H1 (cell line): ENCODE measurements at places on chromosomes 7 and 10. TPM values are rescaled to one million over a fixed set of nuclear protein-coding genes. Genes with fewer than 3 reads are reported as not detected.

- no peak for DNase-seq
Measured at GRCh38 chr10:133481657-133482056, 27.9 kb downstream of the SCART1 start.

DNA sequence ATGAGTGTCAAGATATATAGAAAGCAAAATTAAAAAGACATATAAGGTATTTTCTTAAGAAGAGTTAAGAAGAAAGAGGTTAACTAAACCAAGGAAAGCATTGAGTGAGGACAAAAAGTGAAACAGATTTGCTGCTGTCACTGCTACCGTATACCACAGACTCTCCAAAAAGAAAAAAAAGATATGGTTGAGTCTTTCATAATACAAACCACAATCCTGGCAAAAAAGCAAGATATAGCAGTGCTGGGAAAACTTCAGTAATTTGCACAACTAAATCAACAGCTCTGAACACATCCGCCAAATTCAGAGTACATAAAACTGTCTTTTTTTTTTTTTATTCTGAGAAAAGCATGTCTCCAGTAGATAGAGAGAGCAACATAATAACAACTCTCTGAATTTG, 114.7 kb downstream of the ETV1 start:
- no peak for DNase-seq

- no peak for DNase-seq
Measured at GRCh38 chr7:33792547-33793105, 112.7 kb upstream of the BMPER start.

- no peak for DNase-seq
Measured at GRCh38 chr10:46091080-46091827, 45.2 kb upstream of the MSMB start.

DNA sequence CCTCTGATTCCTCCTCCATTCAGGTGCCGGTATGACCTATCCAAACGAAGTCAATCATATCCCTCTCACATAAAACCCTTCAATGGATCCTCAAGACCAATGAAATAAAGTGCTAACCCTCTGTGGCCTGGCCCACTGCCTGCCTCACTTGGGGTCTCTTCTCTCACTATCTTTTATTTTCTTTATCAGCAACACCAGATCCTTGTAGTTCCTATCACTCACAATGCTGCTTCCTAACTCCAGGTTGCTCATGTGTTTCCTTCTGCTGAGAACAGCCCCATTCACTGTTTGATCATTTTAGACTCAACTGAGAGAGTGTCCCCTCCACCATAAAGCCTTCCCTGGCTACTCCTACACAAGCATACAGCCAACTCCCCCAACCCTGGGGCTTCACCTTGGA, 180.6 kb downstream of the DOCK4 start:
- no peak for DNase-seq

- DNase-seq = no peak
Measured at GRCh38 chr7:14432924-14433323, 443.5 kb upstream of the ETV1 start.

DNA sequence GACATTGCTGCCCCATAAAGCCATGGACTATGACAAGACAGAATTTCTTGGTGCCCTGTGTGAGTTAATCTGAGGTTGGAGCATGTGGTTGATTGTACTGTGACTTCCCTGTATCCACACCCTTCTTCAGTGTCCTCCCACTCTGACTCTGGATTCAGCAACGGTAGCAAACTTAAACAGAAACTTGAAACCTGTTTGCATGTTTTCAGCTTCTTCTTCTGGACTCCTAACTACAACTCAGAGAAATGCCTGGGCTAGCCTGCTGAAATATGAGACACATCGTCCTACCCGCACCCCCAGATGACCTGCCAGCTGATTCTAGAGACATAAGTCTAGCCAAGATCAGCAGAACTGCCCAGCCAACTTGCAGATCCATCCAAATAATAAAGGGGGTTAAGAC, 78.4 kb downstream of the IPMK start:
- DNase-seq = no peak

- no peak for DNase-seq
Measured at GRCh38 chr10:115975506-115975905, 297.5 kb downstream of the GFRA1 start.

DNA sequence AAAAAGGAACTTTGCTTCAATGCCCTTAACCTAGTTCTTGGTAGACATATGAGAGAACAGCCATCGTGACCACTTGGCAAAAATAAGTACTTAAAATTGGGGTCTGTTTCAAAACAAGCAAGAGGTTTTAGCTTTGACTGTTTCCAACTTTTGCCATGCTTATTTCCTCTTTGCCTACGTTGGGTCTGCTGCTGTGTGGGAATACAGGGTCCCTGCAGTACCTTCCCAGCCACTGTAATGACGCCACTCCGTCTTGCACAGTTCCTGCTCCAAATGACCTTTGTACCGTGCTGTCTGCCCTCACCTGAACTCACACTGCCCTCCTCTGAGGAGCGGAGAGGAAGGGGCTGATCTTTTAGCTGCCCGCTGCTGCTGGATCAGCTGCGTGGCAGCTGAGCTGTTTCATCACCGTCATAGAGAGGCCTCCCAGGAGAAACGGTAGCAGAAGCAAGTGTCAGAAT, 133.1 kb downstream of the MAPK8 start:
- no peak for DNase-seq

GRCh38 chr7:90229682-90230081, 15.3 kb upstream of the CFAP69 start:
- DNase-seq = no peak

DNA sequence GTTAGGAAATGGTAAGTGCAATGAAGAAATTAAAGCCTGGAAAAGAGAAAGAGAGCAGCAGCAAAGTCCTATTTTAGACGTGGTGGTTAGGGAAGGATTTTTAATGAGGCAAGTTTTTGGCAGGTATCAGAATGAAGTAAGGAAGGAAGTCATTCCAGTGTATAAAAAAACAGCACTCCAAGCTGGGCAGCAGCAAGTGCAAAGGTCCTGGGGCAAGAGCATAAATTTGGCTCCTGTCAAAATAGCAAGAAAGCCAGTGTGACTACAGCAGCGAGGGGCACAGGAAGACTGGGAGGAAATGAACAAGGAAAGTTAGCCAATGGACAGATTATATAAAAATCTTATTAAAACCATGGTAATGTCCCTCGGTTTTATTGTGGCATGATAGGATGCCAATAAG, 90.2 kb downstream of the PPP1R3A start:
- no peak for DNase-seq

GRCh38 chr7:36748017-36748487, 23.8 kb upstream of the AOAH start:
- no peak for DNase-seq

- no peak for DNase-seq
Measured at GRCh38 chr7:129851809-129852208, 101.0 kb downstream of the UBE2H start.

DNA sequence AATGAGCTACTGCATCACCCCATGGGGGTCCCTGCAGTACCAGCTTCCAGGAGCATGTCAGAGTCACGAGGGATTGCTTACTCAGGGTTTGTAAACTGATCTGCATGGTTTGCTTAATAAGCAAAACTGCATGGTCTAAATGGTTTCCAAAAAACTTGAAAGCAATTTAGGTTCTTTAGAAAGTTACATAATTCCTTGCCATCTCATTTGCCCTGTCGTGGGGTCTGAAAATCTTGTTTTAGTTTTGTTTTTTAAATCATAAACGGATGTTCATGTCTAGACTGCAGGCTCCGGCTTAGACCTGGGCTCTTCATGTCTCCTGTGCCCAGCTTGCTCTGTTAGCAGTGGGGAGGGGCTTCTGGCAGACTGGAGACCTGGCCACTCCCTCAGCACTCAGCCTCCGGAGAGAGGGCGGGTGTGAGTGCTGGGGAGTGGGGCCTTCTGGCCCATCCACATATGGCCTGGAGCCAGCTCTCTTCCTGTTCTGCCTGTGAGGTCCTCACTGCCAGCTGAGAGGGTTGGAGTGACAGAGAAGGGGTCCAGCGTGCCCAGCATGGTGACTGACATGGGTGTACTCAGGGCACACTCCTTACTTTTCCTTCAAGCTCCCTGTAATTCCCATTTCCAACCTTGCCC, 17.5 kb downstream of the PRF1 start:
- DNase-seq = peak; percentile 31

GRCh38 chr7:1979591-1980560, 252.9 kb downstream of the MAD1L1 start:
- no peak for DNase-seq

DNA sequence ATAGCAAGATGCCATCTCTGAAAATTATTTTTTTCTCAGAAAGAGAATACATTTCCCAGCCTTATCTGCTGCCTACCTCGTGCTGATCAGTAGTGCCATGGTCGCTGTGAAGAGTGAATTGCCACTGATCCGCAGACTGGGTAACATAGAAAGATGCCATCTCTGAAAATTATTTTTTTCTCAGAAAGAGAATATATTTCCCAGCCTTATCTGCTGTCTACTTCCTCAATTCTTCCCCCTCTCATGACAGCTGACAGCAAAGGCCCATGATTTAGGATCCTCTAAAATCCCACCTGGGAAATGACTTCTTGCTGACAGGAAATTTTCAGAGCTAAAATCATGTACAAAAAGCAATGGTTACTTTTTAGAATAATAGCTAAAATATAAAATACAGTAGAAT, 92.5 kb upstream of the AHR start:
- no peak for DNase-seq

DNA sequence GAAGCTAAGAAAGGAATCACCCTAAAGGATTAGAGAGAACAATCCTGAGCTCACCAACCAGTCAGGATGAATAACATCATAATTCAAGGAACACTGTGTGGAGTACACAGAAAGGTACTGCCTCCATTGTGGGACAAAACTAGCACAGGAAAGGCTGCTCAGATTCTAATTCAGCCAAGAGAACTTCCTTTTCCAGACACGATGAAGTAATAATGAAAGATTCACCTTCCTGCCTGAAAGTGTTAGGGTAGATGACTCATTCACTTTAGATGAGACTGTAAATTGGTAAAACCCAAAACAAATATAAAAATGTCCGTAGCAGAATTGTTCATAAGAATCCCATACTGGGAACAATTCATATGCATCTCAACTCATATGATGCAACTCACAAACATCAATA, 167.2 kb downstream of the CDC14C start:
- DNase-seq = no peak

DNA sequence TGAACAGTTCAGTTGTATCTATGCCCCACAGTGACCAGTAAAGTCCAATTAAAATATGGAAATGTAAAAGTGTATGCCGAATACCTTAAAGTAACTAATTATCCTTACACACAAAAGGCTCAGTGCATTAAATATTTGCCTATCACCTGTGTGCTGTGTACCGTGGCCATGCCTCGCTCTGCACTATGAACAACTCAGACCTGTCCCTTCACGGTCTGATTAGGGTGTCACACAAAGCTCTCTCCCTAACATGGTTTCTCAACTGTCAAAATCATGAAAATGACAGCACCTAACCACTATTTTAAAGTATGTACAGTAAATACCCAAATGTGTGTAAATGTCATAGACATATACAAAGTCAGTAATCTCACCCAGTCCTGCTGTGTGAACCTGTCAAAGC, 43.1 kb downstream of the STK17A start:
- DNase-seq = no peak

GRCh38 chr7:142862351-142862750, 7.5 kb downstream of the EPHB6 start:
- peak; percentile 42 for DNase-seq

The SDHAF3 gene
- 31.3 and 38.0 TPM in 2 replicates for total RNA-seq

The TLX1 gene
- not detected in 2 replicates for total RNA-seq

The PNLIPRP3 gene
- not detected in 2 replicates for total RNA-seq

The UNCX gene
- not detected in 2 replicates for total RNA-seq

The SEMA3A gene
- 42.3 and 45.9 TPM in 2 replicates for total RNA-seq

The COA1 gene
- 136 and 143 TPM in 2 replicates for total RNA-seq

The ADCY1 gene
- total RNA-seq = 25.9 and 26.9 TPM in 2 replicates

The NME8 gene
- total RNA-seq = 0.22 and 0.57 TPM in 2 replicates

The ITIH5 gene
- 7.6 and 9.8 TPM in 2 replicates for total RNA-seq

The SMO gene
- total RNA-seq = 61.2 and 64.5 TPM in 2 replicates

The AGAP9 gene
- total RNA-seq = 7.2 and 7.7 TPM in 2 replicates

The OSBPL3 gene
- 9.4 and 13.9 TPM in 2 replicates for total RNA-seq

The PPP1R3C gene
- total RNA-seq = 1.3 and 1.7 TPM in 2 replicates

The MALSU1 gene
- total RNA-seq = 84.0 and 86.8 TPM in 2 replicates

The NAT16 gene
- total RNA-seq = 0.84 and 1.0 TPM in 2 replicates
